ENCODE measurements at places on chromosomes 3 and 15. TPM values are rescaled to one million over a fixed set of nuclear protein-coding genes. Genes with fewer than 3 reads are reported as not detected.

The GRK7 gene
- not detected for total RNA-seq

The COL6A5 gene
- 0.04 TPM for total RNA-seq

The CD200R1 gene
- total RNA-seq = not detected

The SPTSSB gene
- 1.4 TPM for total RNA-seq

The RLBP1 gene
- not detected for total RNA-seq

All from H9 (cell line).